ENCODE measurements at places on chromosomes 13 and 19.

- peak; percentile 62 for DNase-seq
Measured at GRCh38 chr19:16041299-16041990, 34.9 kb upstream of the TPM4 start.

DNA sequence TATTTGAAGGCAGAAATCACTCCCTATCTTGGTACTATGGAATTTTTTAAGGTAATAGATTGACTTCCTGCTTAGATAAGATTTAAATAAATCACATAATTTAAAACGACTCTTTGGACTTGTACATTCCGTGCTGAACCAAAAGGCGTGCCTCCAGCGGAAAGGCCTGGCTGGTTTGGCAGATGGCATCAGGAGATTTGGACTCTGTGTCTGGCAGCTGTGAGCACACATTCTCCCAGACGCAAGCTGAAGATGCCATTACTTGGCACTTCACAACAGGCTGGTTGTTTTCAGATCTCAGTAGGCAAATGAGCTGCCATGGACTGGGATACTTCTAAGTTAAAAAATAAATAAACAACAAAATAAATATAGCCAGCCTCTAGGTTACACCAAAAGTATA is 104.5 kb upstream of the SLC15A1 start:
- no peak for DNase-seq

- DNase-seq, result no peak
Measured at GRCh38 chr19:29702161-29702962, 12.7 kb downstream of the C19orf12 start.

DNA sequence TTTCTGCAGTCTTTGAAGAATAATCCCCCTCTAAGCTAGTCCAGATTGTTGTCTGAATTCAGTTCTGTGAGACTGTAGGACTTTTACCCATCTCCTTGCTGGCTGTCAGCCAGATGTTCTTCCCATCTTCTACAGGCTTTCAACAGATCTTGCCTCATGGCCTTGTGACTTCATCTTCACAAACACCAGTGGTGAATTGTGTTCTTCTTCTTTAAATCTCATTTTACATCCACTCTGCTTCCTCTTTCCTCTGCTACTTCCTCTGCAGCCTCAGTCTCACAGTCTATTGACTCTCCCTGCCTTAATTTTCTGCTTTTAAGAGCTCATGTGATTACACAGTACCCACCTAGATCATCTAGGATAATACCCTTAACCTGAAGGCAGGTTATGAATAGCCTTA is 859.0 kb upstream of the SLITRK1 start:
- DNase-seq, result no peak

- DNase-seq, result peak; percentile 15
Measured at GRCh38 chr19:34308381-34309367, 54.3 kb downstream of the GARRE1 start.

- peak; percentile 81 for DNase-seq
Measured at GRCh38 chr13:49300739-49301589, 53.2 kb downstream of the CDADC1 start.

DNA sequence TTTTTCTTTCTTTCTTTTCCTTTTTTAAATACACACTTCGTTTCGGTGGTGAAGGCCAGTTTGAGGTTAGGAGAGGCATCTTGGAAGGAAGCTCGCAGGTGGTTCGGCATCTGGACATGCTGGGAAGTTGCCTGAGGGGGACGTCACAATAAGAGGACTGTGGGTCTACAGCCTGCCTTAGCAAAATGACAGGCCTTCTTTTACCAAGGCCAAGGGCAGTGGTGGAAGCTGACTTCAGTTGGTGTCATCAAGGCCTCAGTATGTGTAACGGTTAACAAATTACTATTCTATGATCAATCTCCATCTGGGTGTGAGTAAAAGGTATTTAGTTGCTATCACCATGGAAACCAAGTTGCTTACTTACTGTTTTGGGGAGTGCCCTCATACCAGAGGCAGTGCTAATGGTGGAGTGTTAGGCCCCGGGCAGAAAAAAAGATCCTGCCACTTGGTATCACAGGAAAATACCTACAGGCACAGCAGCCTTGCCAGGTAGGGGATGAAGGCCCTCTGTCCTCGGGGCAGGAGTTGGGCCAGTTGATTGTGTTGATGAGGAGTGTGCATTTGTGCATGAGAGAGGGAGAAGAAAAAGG is 10.3 kb downstream of the ACTN4 start:
- DNase-seq, result no peak

DNA sequence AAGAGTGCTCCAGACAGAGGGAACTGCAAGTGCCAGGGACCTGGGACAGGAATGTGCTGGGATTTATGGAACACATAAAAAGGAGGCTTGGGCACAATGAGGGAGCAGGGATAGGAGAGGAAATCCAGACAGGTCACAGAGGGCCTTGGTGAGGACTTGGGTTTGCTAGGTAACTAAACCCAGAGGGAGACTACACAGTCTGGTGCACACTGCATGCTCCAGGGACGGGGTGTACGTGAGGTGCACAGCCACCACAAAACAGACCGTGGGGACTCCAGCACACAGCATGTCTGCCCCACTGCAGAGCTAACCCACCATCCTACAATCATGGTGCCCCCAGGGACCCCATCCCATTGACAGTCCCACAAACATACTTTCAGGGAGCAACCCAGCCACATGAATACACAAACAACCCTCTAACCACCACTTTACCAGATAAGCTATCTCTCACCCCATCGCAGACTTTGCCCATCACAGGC is 5.5 kb upstream of the ZFP36 start:
- no peak for DNase-seq

- DNase-seq, result no peak
Measured at GRCh38 chr13:93700115-93700514, 473.5 kb downstream of the GPC6 start.

Measured in hematopoietic multipotent progenitor cell (in vitro differentiated cells).